Astrocyte of the spinal cord (primary cell): ENCODE measurements at places on chromosomes 4 and X.
A peak's percentile ranks its signal among the peaks of the same experiment; 100 is the strongest.

GRCh38 chr4:78288327-78288726 lies 231.2 kb downstream of the FRAS1 start:
- no peak for DNase-seq

DNA sequence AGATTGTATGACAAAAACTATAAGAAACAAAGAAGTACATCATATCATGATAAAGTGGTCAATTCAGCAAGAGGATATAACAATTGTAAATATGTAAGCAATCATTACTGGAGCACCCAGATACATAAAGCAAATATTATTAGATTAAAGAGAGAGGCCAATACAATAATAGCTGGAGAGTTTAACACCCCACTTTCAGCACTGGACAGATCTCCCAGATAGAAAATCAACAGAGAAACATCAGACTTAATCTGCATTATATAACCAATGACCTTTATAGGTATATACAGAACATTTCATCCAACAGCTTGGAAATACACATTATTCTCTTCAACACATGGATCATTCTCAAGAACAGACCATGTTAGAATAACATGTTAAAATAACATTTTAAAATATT lies 128.4 kb downstream of the SPOCK3 start:
- DNase-seq: no peak

- DNase-seq: no peak
Measured at GRCh38 chr4:190017357-190018200, 9.5 kb downstream of the FRG2 start.

- DNase-seq: peak; percentile 36
Measured at GRCh38 chrX:30702736-30703135, 49.5 kb downstream of the GK start.

DNA sequence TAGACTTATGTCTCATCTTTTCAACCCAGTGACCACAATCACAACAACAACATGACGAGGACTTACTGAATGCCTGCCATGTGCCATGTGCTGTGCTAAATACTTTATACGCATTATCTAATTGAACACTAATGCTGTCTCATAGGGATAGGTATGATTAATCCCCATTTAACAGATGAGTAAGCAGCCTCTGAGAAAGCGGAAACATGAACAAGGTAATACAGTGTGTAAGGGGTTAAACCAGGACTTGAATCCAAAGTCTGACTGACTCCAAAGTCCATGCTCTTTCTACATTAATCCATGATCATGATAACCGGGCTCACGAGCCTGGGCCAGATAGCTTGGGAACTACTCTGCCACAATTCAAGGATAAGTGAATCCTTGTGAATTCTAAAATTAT lies 105.3 kb upstream of the MBNL3 start:
- DNase-seq: no peak

GRCh38 chr4:80963051-80963450 lies 67.5 kb upstream of the BMP3 start:
- DNase-seq: peak; percentile 6

GRCh38 chr4:159434114-159434870 lies 331.4 kb downstream of the RAPGEF2 start:
- peak; percentile 51 for DNase-seq

DNA sequence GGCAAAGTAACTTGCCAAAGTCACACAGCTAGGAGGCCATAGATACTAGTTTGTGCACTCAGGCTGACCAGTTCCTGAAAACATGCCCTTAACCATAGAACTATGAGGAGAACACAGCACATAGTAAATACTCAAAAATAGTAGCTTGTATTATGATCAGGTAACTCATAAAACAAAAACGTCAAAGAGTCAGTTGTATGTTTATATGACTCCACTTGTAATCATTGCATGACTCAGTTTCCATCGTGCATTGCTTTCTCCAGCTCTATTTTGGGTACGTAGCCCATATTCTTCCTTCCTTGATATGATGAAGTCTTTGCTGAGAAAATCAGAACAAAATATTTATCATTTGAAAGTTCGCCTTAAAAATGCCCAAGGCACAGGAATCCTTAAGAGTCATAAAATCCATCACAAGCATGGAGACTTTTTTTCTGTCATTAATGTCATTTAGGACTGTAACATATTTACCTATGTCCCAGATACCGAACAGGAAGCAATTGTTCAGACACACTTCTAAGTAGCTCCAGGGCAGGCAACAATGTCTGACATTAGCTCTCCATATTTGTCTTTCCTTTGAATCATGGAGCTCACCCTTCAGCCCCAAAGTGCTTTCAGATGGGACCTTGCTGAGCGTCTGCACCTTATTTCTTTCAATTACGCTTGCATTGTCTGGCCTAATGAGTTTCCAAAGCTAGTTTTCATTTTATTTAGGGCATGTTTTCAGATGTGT lies 11.2 kb upstream of the MID1 start:
- DNase-seq: no peak

DNA sequence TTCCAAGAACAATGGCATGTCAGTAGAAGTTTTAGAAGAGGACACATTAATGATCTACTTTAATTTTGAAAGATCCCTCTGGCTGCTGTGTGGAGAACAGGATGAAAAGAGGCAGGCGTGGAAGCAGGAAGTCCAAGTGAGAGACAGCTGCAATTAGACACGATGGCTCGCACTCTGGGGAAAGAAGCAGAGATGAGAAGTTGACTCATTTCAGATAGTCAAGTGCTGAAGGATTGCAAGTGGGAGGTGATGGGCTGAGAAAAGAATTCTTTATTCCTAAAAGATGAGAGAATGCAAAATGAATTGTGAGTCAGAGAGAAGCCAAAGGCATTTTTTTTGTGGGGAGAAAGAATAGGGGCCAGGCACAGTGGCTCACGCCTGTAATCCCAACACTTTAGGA lies 16.5 kb downstream of the RXFP1 start:
- DNase-seq: peak; percentile 19

- no peak for DNase-seq
Measured at GRCh38 chrX:1449036-1449822, 3.5 kb downstream of the ASMTL start.

GRCh38 chr4:106486533-106486932 lies 118.0 kb upstream of the GIMD1 start:
- DNase-seq: no peak

DNA sequence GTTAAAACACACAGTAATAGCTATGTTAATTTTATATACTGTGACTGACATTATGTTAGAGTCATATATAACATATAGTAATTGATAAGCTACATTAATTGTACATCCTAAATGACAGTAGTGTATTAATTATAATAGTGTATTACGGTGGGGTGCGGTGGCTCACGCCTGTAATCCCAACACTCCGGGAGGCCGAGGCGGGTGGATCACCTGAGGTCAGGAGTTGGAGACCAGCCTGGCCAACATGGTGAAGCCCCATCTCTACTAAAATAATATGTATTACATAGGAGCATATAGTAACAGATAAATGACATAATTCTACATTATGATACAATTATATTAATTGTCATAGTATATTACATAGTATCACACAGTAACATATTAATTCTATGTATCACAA lies 12.2 kb downstream of the ASMTL start:
- no peak for DNase-seq

DNA sequence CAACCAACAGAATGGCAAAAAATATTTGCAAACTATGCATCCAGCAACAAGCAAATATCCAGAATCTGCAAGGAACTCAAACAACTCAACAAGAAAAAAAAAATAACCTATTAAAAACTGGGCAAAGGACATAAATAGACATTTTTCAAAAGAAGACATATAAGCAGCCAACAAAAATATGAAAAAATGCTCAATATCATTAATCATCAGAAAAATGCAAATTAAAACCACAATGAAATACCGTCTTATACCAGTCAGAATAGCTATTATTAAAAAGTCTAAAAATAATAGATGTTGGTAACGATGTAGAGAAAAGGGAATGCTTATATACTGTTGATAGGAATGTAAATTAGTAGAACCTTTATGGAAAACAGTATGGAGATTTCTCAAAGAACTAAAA lies 53.4 kb downstream of the WDR19 start:
- no peak for DNase-seq

GRCh38 chr4:184335520-184335919 lies 117.8 kb upstream of the ENPP6 start:
- DNase-seq: no peak

- DNase-seq: no peak
Measured at GRCh38 chrX:22366906-22367305, 94.2 kb downstream of the CBLL2 start.

GRCh38 chrX:111445485-111445884 lies 33.5 kb upstream of the DCX start:
- DNase-seq: peak; percentile 37

DNA sequence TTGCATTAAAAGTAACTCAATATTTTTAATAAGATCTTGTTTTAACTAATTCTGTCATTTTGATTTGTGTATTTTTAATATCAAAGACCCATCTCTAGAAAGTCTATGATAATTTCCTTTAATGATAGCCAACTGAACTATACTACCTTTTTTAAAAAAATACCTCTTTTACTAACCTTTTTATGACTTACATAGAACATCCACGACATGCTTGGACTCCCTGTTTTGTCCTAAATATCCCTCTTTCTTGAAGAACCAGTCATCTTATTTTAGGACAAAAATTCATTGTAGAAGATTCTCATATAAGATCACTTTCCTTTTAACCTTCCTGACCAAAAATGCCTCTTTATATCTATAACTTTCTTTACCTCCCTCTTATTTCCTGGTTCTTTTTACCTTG lies 76.8 kb upstream of the GC start:
- DNase-seq: peak; percentile 13

GRCh38 chr4:182554736-182555135 lies 311.5 kb downstream of the TENM3 start:
- DNase-seq: peak; percentile 38

- no peak for DNase-seq
Measured at GRCh38 chr4:21452931-21453330, 495.6 kb downstream of the KCNIP4 start.

DNA sequence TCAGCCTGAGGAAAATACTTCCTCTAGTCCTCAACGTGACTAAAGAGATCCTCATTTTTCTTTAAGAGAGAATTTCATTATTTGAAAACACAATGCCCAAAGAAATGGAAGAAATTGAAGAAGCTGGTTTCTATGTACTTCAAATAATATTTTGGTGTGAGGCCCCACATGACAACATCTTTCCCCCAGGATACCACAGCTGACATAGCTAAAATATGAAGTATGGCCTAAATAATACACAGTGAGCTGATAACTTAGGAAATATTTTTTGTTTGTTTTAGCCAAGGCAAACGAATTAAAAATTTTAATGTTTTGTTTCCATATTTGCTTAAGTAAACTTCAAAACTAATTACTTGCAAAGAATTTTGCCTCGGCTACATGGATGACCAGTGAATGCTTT lies 149.2 kb downstream of the CBR4 start:
- DNase-seq: no peak

DNA sequence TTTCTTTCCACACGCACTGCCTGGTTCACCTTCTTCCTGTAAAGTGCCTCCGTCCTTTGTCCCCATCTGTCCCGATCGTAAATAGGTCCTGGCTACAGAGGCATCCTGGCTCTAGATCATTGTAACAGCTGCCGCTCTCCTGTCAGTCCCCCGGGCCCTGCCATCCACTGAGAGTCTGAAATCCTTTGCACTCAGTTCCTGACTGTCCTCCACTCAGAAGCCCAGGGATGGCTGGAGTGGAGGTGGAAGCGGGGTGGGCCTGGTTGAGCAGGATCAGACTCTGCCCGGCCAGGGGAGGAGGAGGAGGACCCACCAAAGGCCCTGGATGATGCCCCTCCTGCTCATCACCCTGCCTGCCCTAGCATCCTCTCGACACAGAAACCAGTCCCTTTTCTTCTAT lies 29.8 kb downstream of the PIGG start:
- DNase-seq: no peak

DNA sequence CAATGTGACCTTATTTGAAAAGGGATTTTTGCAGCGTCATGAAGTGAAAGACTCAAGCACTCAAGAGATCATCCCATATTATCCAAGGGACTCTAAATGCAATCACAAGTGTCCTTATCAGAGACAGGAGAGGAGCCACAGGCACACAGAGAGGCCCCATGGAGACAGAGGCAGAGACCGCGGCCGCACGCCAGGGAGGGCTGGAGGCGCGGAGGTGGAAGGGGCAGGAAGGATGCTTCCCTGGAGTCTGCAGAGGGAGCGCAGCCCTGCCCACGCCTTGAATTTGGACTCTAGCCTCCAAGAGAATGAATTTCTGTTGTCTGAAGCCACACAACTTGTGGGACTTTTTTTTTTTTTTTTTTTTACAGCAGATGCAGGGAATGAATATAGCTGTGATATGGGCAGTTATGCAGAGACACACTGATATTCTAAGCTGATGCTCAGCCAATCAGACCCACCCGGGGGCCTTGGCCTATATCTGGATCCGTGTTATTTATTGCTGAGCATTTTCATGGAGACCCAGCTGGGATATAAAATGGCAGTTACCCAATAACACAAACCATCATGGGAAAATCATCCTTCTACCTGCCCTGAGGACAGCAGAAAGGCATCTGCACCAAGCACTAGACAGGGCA lies 244.8 kb upstream of the PSAPL1 start:
- DNase-seq: no peak

- DNase-seq: no peak
Measured at GRCh38 chr4:107166873-107167450, 130.8 kb upstream of the DKK2 start.

GRCh38 chr4:80515496-80515895 lies 180.0 kb downstream of the CFAP299 start:
- no peak for DNase-seq

GRCh38 chr4:4501679-4502078 lies 40.2 kb downstream of the STX18 start:
- no peak for DNase-seq

- DNase-seq: no peak
Measured at GRCh38 chrX:130085551-130086446, 24.5 kb downstream of the ELF4 start.

DNA sequence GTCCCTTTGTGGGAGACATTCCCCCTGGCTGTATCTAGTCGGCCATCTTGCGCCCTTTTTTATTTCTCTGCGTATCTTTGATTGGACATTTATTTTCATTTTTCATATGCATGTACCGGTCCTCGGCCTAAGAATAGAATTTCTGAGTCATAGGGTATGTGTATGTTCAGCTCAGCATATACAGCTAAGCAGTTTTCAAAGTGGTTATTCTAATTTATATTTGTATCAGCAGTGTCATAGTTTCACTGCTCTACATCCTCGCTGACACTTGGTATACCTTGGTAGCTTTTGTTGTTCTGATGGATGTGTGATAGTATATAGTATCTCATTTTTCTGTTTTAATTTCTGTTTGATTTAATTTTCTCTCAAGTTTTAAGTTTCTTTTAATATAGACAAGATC lies 38.7 kb downstream of the BEX3 start:
- no peak for DNase-seq
